ENCODE measurements at places on chromosomes 1 and 21. TPM values are rescaled to one million over a fixed set of nuclear protein-coding genes. Genes with fewer than 3 reads are reported as not detected.

Gene TSTD1
- 60.7 TPM for total RNA-seq

Gene ZNF648
- not detected for total RNA-seq

Gene SPRR1A
- not detected for total RNA-seq

Gene C1orf141
- not detected for total RNA-seq

Gene GJC2
- total RNA-seq, result 0.63 TPM

Gene IBA57
- 8.6 TPM for total RNA-seq

Gene TMEM125
- not detected for total RNA-seq

Gene GIPC2
- total RNA-seq, result 0.20 TPM

Gene THEM5
- not detected for total RNA-seq

Gene CRYAA
- not detected for total RNA-seq

Gene PAQR6
- 5.0 TPM for total RNA-seq

Gene SYCP1
- total RNA-seq, result not detected

Gene CCDC17
- total RNA-seq, result 4.1 TPM

Gene CEP85
- 36.6 TPM for total RNA-seq

Gene SPRR2A
- total RNA-seq, result not detected

Gene TDRD10
- total RNA-seq, result not detected

Gene IGSF3
- 0.08 TPM for total RNA-seq

Gene EDN2
- not detected for total RNA-seq

Gene PTCH2
- 0.86 TPM for total RNA-seq

Gene LDLRAD1
- total RNA-seq, result not detected

Gene SEMA6C
- 3.8 TPM for total RNA-seq

Gene SLC22A15
- total RNA-seq, result 0.71 TPM

Gene SPATA45
- total RNA-seq, result not detected

Gene PRELP
- not detected for total RNA-seq

Gene ATAD3C
- total RNA-seq, result 1.4 TPM

Gene TRIM45
- total RNA-seq, result 0.67 TPM

Gene SDF4
- 97.8 TPM for total RNA-seq

Gene PDPN
- not detected for total RNA-seq

Gene FLG2
- total RNA-seq, result not detected

Gene SPATA21
- total RNA-seq, result not detected

Gene RNF19B
- total RNA-seq, result 18.7 TPM

Gene NUDT4B
- total RNA-seq, result 0.38 TPM

Gene LRRIQ3
- 0.70 TPM for total RNA-seq

Gene CLCA1
- total RNA-seq, result not detected

Gene PCBP3
- total RNA-seq, result 4.1 TPM

Gene TEDDM1
- total RNA-seq, result not detected

Gene CBS
- 30.4 TPM for total RNA-seq

Gene DENND2C
- total RNA-seq, result 0.31 TPM

Gene CR1L
- not detected for total RNA-seq

Gene SH3BGR
- total RNA-seq, result 1.3 TPM

Measured in activated naive CD4-positive, alpha-beta T cell treated with anti-CD3 and anti-CD28 coated beads, Interleukin-2, amount 10 ng/mL, durations not matched to agents 5 hours and 36 hours (primary cell).